SK-N-MC (cell line): ENCODE measurements at places on chromosomes 1 and 21.

DNA sequence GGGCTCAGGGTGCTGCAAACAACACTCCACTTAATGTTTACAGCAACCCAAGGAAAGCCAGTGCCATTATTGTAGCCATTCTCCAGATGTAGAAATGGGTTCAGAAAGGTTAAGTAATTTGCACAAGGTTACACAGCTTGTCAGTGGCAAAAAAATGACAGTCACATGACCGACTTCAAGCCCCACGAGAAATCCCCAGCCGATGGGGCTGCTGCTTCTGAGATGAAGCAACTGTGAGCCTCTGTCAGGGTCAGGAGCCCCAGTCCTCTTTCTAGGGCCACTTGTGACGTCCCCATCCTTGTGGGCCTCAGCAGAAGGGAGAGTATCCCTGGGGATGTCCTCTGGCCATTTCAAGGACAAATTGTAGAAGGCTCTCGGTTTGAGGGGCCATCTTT lies 54.8 kb downstream of the EDN2 start:
- DNase-seq = no peak

DNA sequence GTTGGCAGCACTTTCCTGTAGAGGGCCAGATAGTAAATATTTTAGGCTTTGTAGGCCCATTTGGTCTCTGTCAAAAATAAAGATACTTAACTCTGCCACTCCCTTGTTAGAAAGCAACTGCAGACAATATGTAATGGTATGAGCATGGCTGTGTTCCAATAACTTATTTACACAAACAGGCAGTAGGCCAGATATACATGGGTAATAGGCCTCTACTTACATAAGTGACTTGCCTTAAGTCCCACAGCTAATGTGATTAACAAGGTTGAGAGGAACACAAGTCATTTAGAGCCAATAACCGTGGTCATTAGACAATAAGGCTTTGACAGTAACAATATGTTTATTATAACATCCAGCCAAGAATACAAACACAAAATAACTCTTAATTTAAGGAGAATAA lies 17.4 kb downstream of the CCT8 start:
- DNase-seq = no peak

GRCh38 chr1:36135330-36135667 lies 10.3 kb upstream of the COL8A2 start:
- no peak for DNase-seq

GRCh38 chr1:203521074-203521794 lies 27.3 kb downstream of the OPTC start:
- no peak for DNase-seq

DNA sequence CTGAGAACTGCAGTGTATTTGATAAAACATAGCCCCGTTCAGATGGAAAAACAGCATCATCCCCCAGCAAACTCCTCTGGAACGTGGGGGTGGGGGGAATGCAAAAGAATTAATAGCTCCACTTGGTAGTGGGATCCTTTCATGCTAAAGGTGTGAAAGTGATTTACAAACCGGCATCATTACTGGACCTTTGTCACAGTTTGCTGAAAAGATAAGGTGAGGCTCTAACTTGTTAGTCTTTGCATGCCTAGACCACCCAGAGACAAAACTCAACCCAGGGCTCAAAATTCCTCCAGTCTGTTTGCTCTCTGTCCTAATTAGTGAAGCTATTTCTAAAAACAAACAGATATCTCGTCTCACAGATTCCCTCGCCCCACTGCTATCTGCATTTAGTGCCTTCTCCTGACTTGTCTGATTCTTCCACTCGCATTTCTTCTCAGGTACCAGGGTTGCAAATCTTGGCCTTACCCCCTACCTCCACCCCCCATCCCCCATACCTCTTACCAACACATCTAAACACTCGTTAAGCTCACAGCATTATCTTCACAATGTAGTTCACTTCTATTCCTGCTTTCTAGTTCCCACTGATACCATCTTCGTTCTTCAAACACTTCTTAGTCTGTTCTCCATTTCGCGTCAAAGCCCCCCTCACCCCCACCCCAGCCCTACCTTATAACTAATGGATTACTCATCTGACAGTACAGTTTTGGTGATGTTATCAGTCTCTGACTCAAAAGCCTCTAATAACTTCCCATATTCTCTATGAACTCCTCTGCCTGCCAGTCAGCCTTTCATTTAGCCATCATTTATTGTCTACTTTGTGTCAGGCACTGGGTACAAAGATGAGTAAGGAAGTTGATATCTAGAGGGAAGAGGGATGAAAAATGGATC lies 11.8 kb downstream of the IER5 start:
- no peak for DNase-seq

GRCh38 chr21:37446552-37446951 lies 80.0 kb downstream of the DYRK1A start:
- DNase-seq = no peak
